ENCODE measurements at places on chromosomes 1 and 21.

DNA sequence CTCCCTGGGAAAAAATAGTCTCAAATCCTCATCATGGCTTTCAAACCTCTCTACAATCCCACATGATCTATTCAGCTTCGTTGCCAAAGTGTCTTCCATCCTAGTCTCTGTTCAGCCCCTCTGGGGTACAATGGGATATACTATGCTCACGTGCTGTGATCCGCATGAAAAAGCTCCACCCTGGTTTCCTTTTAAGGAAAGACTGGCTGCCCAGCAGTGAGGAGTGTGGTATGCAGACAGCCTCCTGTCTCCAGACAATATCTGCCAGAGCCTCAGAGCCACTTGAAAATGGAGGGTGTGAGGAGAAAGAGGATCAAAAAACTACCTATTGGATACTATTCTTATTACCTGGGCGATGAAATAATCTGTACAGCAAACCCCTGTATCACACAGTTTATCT, 194.5 kb downstream of the LHX8 start:
- DNase-seq: no peak

DNA sequence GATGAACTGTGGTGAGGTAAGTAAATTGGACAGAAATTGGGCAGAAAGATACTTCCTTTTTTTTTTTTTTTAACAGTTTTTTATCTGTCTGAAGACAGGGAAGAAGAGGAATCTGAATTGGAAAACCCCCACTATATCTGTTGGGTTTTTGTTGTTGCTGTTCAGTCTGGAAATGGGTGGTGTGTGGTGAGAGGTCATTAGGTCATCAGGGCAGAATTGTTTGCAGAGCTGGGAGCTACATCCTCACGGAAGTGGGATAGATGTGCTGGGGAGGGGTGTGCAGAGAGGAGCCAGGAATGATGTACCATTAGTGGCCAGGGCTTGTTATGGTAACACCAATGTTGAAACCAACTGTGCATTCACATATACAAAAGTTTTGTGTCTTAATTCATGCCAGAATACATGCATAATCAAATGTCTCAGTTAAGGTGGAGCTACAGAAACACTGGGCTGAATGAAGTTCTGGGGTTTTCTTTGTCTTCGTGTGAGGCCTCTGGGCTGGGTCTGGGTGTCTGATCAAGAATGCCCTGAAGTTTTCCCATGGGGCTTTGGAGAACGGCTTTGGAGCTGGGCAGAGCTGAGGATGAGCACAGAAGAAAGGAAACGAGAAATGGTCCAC, 12.4 kb downstream of the USP25 start:
- no peak for DNase-seq

- no peak for DNase-seq
Observed at GRCh38 chr21:35754583-35754982, 305.7 kb downstream of the SETD4 start.

DNA sequence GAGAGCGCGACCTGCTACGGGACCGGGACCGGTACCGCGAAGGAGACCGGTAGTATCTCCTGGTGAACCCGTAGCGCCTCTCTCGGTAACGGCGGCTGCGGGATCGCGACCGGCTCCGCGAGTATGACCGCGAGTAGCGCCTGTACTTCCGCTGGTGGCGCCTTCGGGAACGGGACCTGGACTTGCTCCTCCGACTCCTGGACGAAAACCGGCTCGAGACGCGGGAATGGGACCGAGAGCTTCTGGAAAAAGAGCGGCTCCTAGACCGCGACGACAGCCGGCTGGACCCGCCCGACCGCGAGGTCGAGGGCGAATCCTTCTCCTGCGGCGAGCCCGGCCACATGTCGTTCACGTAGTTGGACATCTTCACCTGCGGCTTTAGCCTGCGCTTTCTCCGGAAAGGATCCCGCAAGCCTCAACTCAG, 642 bp downstream of the RSRP1 start:
- no peak for DNase-seq

DNA sequence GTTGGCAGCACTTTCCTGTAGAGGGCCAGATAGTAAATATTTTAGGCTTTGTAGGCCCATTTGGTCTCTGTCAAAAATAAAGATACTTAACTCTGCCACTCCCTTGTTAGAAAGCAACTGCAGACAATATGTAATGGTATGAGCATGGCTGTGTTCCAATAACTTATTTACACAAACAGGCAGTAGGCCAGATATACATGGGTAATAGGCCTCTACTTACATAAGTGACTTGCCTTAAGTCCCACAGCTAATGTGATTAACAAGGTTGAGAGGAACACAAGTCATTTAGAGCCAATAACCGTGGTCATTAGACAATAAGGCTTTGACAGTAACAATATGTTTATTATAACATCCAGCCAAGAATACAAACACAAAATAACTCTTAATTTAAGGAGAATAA, 17.4 kb downstream of the CCT8 start:
- no peak for DNase-seq

DNA sequence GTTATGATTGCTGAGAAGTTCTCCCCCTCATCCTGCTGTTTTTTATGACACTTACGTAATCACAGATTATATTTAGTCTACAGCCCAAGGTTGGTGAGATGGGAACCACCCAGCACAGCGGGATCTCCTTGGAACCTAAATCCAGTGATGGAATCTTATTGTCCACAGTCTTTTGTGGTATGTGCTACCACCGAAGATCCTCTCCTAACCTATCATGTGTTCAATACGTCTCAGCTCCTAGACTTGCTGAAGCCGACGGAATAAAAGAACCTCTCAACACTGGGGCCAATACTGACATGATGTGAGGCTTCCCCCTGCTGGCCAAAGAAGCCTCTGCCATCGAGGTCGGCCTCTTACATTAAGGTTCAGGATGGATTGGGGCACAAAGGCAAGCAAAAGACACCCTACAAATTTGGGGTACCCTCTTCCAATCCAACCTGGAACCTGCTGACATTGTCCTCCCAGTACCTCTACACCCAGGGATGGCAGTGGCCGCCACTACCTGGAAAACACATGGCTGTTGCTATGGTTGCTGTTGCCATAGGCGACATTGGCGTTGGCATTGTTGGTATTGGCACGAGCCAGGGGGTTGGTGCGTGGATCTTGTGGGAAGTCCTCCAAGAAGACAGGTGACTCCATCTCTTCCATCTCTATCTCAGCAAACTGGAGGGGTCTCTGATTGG, 19.4 kb upstream of the KIF21B start:
- peak; percentile 78 for DNase-seq

GRCh38 chr1:24694380-24694843, 50.8 kb upstream of the CLIC4 start:
- DNase-seq: no peak

GRCh38 chr1:211783266-211783665, 47.3 kb downstream of the LPGAT1 start:
- DNase-seq: no peak
